Activated CD8-positive, alpha-beta memory T cell treated with anti-CD3 and anti-CD28 coated beads, Interleukin-2, amount 50 U/mL, for 4 hours (primary cell): ENCODE measurements at places on chromosomes 13 and 19.

GRCh38 chr13:49062297-49062896, 86.7 kb downstream of the FNDC3A start:
- DNase-seq: no peak

- DNase-seq: no peak
Observed at GRCh38 chr13:44873461-44873860, 115.8 kb downstream of the NUFIP1 start.

DNA sequence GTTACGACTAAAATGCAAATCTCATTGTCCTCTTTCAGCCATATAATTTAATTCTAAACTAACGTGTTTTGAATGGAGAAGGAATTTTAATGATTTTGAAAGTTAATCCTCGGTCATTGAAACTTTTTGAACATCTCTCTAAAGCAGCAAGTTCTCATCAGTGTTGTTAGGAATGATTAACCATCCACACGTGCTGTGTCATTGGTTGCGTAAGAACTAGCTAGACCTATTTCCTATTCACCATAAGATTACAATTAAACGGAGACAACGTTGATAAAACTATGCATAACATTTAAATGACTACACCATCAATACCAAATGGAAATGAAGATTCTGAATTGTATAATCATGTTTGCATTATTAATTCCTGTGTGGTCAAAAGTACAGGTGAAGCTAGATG, 155.6 kb upstream of the IRS2 start:
- DNase-seq: no peak

GRCh38 chr13:77807431-77808135, 110.1 kb downstream of the SLAIN1 start:
- no peak for DNase-seq

- no peak for DNase-seq
Observed at GRCh38 chr13:32370805-32371204, 55.5 kb downstream of the BRCA2 start.

DNA sequence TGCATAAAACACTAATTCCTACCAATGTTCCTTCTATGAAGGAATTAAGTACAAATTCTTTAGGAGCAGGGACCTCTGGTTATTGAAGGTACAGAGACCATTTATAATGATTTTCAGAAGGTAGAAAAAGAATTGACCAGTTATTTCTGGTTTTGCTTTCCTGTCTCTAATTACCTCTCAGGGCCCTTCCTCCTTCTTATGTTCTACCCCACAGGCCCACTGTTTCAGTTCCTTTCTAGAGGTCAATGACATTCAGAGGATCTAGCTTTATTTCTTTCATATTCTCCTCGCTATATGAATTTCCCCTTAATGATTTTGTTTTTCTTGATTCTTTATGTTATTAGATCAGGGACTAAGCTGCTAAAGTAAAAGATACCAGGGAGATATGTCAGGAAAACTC, 345.0 kb upstream of the SPRY2 start:
- no peak for DNase-seq

DNA sequence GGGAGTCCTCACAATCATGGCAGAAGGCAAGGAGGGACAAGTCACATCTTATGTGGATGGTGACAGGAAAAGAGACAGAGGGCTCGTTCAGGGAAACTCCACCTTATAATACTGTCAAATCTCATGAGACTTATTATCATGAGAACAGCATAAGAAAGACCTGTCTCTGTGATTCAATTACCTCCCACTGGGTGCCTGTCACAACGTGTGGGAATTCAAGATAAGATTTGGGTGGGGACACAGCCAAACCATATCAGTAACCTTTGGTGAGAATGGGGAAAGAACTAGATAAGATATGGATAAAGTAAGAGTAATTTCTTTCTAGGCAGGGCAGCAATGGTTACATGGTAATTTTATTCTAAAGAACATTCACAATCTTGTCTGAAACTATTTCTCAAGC, 344.9 kb upstream of the KLF12 start:
- no peak for DNase-seq

GRCh38 chr19:23999821-24000610, 85.3 kb downstream of the ZNF726 start:
- no peak for DNase-seq

DNA sequence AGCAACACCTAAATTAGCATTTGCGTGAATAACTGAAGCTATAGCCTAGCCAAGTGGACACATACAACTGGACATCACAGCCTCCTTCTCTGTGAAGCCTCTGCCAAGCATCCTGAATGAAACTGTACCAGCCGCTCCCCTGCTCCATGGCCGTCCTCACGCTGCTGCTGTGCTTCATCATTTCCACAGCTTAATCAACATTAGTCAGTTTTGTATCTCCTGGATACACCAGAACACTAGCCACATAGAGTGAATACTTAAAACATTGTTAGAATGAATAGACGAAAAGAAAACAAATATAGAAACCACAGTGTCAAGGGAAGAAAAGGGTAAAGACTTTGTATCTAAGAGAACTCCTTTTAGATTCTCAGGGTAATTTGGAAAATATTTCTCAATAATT, 1526.9 kb downstream of the EFNB2 start:
- no peak for DNase-seq
